ENCODE measurements at places on chromosomes 1 and 21.

DNA sequence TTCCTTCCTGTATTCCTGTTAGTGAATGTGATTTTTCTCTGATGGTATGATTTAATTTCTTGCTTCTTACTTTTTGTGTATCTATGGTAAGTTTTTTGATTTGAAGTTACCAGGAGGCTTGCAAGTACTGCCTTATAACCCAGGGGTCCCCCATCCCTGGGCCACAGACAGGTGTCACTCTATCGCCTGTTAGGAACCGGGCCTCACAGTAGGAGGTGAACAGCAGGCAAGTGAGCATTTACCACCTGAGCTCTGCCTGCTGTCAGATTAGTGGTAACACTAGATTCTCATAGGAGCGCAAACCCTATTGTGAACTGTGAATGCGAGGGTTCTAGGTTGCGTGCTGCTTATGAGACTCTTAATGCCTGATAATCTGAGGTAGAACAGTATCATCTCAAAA, 143.3 kb downstream of the RPS6KC1 start:
- DNase-seq = no peak

DNA sequence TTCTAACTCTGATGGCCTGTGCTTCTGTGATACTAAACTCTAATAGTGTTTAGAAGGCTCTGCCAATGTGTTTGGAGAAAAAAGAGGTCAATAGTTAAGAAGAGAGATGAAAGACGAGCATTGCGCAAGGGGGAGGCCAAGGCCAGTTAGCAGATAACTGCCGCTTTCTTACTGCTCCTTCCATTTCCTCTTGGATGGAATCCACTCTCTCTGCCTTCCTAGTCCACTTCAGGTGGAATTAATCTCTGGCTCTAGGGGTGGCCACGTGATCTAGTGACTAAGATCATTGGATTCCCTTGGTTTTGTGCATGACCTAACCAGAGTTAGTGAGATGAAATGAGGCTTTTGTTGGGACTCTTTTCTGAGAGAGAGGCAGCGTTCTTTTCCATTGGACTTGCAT, 148.3 kb downstream of the ACTL8 start:
- DNase-seq = no peak

DNA sequence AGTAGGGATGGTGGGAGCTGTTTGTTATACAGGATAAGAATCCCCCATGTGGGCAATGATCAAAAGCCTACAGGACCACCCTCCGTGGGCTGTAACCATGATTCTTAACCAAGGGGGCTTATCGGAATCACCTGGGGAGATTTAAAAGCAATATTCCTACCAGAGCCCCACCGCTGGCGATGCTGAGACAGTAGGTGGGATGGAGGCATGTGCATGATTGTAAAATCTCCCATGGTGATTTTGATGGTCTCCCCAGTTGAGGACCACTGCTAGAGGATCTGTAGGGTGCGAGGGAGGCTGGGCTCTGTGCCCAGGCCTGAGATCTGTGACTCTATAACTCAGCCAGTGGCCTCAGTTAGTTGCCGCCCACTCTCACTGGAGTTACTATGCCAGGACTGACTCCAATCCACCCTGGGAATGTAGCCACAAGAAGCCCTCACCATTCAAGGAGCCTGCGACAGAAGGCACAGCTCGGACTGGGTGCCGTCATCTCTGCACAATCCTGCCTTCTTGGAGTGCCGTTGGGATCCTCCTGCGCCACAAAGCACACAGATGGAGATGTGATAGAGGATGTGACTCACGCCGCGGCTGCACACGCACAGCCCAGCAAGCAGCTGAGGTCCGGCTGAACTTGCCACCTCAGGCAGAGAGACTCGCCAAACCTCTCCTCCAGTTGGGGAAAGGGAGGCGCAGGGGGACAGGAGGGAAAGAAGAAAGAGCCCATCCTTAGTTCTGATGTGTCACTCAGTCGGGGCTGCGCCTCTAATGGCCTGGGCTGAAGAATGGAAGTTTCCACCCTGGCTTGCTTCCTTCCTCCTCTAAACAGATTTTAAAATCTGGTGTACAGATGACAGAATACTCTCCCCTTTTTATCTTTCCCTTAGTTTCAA, 26.5 kb downstream of the AKNAD1 start:
- DNase-seq = peak; percentile 80

DNA sequence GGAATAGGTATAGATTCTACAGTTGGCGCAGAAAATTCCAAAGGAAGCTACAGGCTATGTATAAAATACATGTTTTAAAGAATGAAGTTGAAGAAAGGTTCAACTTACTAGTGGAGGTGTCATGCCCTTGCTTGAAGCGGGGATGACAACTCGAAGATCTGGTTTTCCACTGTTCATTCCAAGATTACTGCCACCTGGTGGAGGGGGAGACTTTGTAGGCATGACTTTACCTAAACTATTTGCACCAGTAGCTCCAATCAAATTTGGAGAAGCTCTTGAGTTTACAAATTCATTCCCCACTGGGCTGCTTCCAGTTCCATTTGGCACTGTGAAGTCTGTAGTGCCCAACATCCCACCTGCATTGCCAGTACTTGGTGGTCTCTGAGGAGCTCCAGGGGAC, 81.7 kb downstream of the AXDND1 start:
- no peak for DNase-seq

- DNase-seq = no peak
These were observed 117.2 kb downstream of the FASLG start for GRCh38 chr1:172776071-172776470.

- no peak for DNase-seq
These were observed 308.8 kb downstream of the NPHP4 start for GRCh38 chr1:5683446-5683845.

DNA sequence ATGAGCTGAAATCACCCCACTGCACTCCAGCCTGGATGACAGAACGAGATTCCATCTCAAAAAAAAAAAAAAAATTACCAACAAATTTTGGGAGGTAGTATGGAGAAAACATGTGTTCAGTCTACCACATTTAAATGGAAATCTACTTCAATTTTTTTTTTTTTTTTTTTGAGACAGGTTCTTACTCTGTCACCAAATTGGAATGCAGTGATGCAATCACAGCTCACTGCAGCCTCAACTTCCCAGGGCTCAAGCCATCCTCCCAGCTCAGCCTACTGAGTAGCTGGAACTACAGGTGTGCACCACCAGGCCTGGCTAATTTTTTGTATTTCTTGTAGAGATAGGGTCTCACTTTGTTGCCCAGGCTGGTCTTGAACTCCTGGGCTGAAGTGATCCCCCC, 82.1 kb downstream of the GFI1 start:
- DNase-seq = no peak

DNA sequence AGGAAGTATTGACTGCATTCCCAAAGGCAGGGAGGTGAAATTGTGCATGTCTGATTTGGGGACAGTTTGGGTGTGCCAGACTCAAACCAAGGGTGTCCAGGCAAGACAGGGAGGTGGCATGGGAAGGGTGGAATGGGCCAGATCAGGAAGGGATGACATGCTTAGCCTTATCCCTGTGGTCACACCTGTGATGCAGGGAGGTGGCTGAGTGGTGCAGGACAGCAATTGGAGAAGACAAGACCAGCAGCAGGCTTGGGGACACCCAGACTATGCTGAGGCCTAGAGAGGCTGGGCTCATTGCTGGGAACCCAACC, 4.0 kb downstream of the FOXO6 start:
- no peak for DNase-seq

DNA sequence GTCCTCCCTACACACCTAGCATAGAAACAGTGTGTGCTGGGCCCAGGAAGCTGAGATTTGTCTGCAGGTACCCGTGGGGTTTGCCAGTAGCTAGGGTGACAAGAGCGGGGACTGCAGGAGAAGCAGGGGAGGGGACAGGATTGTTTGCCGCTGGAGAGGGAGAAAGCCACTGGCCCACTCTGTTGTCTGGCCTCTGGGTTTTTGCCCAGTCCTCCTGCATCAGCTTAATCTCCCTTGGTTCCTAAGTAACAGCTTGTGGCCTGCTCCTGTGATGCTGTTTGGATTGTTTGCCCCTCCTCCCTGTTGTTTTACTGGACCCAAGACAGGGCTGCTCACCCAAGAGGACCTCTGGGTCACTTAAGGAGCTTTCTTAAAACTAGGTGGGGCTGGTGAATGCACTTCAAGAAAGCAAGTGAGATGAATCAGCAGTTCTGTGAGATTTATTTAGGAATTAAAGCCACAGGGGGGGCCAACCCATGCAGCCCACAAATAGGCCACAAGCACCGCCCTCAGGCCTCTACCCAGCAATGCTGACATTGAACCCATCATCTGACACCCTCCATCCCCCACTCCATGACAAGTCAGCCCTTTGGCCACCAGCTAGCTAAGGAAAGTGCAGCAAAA, 142.8 kb downstream of the ZZZ3 start:
- DNase-seq = no peak

DNA sequence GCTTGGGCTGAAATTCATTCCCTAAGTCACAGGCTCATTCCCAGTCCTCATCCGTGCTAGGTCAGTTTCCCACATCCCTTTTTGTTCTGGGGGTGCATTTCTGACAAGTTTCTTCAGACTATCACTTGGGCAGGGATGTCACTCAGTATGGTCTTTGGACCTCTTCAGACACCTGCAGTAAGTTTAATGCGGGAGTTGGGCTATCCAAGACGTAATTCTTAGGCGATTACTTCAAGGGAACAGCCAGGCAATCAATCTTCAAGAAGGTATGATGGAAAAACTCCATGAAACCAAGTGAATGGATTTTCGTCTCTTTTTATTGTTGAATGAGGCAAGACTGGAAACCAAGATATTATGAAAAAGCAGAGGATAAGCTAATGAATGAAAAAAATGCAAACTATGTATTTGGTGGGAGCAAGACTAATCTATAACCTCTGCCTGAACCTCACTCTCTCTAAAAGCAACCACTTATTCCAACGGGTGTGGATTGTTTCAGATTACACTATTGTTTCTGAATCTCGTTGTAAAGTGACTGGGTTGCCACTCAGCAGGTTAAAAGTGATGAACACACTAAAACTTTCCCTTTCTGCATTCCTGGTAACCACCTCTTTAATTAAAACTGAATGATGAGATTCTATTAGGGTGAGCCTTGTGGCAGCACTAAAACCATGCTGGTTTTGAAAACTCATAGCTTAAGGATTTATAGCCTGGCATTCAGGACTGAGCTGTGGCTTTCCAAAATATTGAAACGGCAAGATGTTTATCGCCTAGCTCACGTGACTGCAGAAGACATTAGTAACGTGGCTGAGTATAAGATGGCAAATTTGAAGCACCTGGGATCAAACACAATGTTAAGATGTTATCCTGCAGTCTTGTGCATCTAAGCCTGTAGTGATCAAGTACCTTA, 1.1 kb downstream of the RASAL2 start:
- no peak for DNase-seq

GRCh38 chr1:199287206-199287605, 648.4 kb downstream of the PTPRC start:
- DNase-seq = no peak

DNA sequence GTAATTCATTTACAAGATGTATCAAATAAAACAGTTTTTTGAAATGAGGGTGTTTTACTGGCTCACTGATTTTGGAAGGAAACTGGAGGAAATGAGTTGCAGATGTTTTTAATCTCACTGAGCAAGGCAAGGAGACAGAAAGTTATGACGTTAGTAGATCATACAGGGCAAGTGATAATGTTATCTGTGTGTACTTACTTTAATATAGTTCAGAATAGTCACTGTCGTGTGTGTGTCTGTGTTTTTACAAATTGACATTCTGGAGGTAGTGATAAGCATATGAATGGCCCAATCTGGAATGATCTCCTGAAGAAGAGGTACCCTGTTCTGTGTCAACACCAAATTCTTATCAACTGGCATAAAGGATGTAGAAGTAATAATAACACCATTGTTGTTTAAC, 1.9 kb upstream of the GBP4 start:
- no peak for DNase-seq

DNA sequence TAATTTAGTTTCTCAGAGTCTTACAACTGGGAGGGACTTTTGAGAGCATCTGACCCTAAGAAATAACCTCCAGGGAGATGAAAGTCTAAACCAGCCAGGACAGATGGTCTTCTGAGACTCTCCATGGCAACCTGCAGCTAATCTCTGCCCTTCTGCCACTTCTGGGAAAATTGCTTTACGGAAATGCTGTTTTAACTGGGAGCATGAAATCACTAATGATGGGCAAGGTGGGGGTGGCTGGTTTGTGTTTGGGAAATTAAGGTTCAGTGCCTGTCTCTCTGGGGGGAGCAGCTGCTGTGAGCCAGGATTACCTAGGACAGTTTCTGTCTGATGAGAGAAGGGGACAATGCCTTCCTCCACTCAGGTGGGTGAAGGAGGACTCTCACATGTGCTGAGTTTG, 33.2 kb downstream of the ROR1 start:
- DNase-seq = no peak

- no peak for DNase-seq
These were observed at the start of gene CRABP2 for GRCh38 chr1:156705321-156705917. Gene CRABP2, minus strand, starts transcription at chr1:156705583. Its CDS starts 137 bp downstream, at chr1:156705446.

DNA sequence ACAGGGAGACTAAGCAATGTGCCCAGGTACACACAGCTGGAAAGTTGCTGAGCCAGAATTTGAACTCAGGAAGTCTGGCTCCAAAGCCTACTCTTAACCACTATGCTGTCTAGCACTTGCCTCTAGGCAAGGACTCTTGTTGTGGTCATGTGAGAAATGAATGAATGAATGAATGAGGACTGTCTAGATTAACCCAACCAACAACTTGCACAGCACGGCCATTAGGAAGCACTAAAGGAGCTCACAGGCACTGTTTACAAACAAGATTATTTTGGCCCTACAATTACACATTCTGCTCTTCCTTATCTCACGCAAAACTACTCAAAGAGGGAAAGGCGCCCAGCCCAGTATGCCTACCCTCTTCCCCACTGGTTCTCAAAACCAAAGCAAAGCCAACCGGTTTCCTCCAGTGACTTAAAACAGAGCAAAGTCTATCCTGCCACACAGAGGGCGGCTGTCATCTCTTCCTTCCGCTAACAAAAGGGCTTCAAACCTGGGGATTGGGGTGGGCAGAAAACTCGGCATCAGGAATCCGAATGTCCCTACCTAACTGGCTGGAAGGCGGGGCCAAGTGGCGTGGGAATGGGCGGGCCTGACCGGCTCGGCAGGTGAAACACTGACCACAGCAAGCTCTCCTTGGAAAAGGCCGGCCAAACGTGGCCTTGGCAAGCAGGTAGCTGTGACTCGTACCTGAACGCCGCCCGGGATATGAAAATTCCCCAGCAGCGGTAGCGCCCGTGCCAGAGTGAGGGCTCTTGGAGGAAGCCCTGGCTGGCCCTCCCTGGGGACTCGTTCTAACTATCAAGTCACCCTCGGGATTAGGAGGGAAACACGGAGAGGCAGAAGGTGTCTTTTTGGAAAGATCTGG, 948 bp downstream of the STK40 start:
- DNase-seq = peak; percentile 45
